ENCODE measurements at places on chromosomes 2 and 18.

- no peak for DNase-seq
These were observed 38.8 kb upstream of the ERMN start for GRCh38 chr2:157364257-157364974.

GRCh38 chr18:6444466-6445228 lies 29.9 kb upstream of the L3MBTL4 start:
- no peak for DNase-seq

DNA sequence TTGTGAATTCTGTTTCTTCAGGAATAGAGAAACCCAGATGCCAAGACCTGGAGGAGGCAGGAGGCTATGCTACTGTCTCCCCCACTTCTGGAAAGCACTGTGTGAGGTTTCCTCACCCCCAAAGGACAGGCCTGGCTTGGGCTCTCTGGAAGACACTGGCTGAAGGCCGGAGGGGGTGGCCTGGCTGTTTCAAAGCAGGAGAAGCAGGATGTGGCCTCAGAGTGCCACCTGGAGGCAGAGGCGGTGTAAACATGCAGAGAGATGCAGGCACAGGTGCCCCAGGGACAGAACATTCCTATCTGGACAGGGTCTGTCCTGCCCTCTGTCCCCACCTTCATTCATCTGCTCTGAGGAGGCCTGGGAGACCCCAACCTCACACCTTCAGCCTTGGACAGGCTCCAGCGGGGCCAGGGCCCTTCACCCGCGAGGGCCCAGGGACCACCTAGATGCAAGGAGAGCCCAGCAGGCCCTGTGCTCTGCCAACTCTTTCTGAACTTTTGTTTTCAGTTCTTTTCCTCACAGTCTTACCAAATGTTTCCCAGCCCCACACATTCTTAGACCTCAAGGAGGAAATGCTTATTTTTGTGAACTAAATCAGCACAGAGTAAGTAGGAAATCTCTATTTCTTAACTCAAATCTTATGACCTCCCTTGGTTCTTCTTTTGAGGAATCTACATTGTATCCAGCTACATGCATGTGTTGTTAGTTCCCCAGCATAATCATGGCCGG lies 79.2 kb downstream of the LONRF2 start:
- no peak for DNase-seq

GRCh38 chr18:48392268-48392667 lies 16.9 kb downstream of the ZBTB7C start:
- DNase-seq: no peak

GRCh38 chr2:20382965-20383810 lies 32.5 kb upstream of the PUM2 start:
- DNase-seq: peak; percentile 69

DNA sequence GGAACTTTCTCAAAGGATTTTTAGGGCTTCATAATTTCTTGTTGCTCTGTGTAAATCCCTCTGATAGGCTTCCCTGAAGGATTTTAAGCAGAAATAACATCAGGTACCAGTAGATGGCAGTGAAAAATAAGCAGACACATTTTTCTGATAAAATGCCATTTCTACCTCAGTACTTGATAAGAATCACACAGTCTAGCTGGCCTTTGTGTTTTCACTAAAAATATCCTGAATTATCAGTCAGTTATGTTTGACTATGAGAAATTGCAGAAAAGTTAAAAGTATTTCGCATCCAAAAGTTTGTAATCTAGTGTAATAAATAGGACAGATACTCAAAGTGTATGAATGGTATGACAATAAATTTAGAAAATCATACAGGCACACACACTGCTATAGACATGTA lies 68.7 kb downstream of the DNAJC10 start:
- DNase-seq: no peak

- DNase-seq: no peak
These were observed 8.8 kb upstream of the TMEM87B start for GRCh38 chr2:112046231-112046630.

- DNase-seq: no peak
These were observed 44.3 kb upstream of the CAB39 start for GRCh38 chr2:230668184-230668938.

DNA sequence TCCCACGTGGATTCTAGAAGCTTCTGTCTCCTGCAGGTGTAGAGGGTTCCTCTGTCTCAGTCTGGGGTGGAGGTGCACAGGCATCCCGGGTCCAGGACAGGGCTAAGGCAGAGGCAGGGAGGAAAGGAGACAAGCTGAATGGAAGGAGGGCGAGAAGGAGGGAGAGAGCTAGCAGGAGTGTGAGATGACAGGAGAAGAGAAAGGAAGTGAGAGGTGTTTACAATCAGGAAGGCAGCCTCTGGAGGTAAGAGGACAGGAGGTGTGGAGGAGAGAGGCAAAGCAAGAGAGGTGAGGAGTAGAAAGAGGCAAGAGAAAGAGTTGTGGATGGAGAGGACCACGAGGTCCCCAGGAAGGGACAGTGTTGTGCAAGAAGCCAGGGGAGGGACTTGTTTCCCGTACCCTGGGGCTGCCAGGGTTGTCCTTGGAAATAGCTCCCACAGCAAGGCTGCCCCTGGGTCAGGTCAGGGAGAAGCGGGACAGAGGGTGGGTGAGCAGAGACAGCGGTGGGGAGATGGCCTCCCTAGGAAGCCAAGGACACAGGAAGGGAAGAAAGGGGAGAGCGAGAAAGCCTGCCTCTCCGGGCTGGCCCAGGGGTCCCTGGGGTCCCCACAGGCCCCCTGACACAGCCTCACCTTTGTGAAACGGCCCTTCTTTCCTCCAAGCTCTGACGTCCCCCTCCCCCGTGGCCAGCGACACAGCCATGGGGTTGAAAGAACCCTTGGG lies 136.9 kb downstream of the CYP26B1 start:
- no peak for DNase-seq

DNA sequence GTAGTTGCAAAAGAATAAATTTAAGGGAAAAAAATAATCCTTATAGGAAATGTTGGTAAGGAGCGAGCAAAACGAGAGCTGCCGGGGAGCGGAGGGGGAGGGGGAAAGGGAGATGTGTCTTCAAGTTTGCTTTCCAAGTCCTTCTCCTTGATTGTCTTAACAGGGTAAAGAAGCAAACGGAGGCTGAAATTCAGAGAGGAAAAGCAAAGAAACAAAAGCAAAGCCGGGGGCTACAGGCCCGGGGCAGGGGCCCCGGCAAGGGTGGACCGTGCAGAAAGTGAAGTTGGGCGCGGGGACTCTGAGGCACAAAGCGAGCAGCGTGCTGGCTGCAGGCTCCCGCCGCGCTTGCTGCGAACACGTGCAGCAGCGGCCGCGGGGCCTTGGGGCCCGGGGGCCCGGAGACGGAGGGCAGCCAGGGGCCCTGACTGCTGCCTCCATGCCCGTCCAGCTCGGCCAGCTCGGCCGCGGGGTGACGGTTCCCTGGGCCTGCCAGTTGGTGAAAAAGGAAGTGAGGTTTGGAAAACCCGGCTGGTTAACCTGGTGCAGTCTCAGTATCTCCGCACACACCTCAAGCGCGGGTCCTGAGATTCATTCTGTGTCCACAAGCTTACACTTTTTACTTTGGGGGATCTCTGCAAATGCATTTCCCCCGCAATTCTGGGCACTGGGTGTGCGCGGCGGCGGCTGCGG lies 4.1 kb downstream of the BCL11A start:
- DNase-seq: no peak

- no peak for DNase-seq
These were observed 54.7 kb downstream of the CD28 start for GRCh38 chr2:203761121-203761520.

- no peak for DNase-seq
These were observed 971.9 kb downstream of the DCDC2C start for GRCh38 chr2:4675295-4675694.

GRCh38 chr2:118975133-118975532 lies 33.1 kb downstream of the MARCO start:
- DNase-seq: no peak

DNA sequence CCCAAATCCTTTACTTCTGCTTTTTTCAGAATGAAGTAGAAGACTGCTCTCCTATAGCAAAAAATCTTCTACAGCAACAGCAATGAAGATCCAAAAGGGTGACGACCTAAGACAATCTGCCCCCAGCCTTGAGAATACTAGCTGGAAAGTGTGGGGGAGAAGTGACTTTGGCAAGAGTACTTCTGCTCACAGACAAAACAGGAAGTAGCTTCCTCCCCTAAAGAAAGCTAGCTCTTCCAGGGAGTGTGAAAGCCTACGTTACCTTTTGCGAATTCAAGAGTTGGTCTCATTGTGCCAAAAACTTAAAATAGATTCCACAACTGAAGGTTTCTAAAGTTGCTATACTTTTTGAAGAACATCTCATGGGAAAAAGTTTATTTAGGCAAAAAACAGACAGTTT lies 1069.2 kb upstream of the CHAC2 start:
- DNase-seq: no peak

DNA sequence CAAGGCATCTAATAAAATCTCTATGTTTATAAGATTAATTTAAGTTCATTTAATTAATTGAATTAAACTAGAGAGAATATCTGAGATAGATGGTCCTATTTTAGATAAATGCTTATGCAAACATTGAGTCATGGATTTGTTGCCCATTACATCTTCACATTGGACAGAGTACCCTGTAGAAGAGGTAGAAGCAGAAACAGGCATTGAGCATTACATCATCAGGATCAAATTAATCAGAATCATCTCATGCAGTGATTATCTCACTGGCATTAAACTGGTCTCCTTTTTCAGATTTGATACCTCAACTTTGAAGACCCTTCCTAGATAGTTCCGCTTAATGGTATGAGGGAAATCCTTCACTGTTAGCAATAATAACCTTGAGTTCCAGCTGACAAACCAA lies 469.6 kb upstream of the VRK2 start:
- DNase-seq: no peak

- no peak for DNase-seq
These were observed 538.0 kb downstream of the SLC4A3 start for GRCh38 chr2:220165401-220165800.

DNA sequence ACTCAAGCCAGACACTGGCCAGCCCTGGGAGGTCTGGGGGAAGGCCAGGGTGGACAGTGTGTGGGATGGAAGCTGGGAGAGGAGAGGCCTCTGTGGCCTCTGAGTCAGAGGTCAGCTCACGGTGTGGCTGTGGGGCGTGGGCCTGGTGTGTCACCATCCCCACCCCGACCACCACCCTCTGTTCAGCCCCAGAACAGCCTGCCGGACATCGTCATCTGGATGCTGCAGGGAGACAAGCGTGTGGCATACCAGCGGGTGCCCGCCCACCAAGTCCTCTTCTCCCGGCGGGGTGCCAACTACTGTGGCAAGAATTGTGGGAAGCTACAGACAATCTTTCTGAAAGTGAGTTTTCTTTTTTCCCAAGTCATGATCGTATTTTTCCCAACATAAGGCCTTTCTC lies 110.5 kb downstream of the DYSF start:
- DNase-seq: no peak

DNA sequence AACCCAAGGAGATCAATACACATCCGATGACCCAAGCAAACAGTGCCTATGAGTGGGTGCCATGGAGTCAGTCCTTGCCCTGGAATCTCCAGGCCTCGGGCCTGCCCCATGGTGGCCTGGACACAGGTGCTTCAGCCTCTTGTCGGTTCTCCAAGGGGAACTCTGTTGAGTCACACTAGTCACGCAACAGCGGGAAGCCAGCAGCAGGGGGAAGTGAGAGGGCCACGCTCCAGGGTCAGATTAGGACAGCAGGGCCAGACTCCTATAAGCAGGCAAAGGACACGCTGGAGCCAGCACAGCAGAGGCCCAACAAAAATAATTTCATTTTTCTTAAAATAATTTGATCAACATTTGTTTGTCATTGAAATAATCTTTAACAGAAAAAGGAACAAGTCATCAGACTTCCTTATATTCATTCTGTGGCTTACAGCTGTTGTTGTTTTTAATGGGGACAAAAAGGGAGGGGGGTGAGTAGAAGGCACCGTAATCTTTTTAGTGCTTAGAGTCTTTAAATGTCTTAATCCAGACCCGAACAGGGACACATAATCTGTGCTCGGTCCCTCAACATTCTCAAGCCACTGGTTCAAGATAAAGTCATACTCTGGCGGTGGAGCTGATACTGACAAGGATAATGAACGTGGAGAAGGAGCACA lies 16.4 kb upstream of the ARMC9 start:
- DNase-seq: no peak

GRCh38 chr2:219287580-219288265 lies 8.6 kb downstream of the DNAJB2 start:
- no peak for DNase-seq

DNA sequence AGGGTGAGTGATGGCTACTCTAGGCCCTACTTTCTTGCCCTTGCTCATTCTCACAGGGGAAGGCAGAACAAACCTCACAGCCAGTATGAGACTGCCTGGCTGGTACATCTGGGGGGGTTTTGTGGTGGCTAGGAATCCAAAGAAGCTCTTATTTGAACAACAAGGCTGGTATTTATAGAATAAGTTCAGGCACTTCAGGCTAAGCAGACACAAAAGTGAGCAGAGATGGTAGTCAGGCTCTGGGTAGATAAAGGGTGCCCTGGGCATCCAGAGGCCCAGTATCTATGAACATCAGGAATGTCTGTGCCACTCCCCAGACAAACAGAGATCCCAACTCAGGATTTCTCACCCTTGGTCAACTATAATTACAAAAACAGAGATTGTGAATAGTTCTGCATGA lies 57.2 kb upstream of the RTN4 start:
- DNase-seq: no peak

GRCh38 chr2:240600451-240600961 lies 14.0 kb downstream of the CAPN10 start:
- DNase-seq: no peak

- no peak for DNase-seq
These were observed 119.7 kb upstream of the XIRP2 start for GRCh38 chr2:166768393-166769123.

DNA sequence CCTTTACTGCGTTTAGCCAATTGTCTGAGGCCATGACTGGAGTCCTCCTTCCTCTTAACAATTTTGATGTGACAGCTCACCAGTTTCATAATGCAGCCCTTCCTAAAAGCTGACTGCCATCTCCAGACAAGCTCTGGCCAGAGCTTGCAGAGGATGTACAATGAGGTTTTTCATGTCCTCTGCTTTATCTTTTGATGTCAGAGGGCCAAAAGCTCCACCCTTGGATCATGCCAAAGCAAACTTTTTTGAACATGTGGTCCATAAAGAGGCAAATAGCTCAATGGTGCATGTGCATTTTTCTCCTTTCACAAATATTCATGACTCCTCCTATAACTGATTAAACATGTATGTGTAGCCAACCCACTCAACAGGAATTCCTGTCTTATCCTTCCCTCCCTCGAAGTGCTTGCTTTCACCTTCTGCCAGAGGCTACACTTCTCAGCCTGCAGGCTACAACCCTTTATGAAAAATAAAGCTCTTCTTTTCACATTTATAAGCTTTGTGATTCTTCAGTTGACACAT lies 266.2 kb downstream of the FBXO15 start:
- no peak for DNase-seq

- DNase-seq: peak; percentile 32
These were observed 253.8 kb downstream of the TGIF1 start for GRCh38 chr18:3703732-3704176.

DNA sequence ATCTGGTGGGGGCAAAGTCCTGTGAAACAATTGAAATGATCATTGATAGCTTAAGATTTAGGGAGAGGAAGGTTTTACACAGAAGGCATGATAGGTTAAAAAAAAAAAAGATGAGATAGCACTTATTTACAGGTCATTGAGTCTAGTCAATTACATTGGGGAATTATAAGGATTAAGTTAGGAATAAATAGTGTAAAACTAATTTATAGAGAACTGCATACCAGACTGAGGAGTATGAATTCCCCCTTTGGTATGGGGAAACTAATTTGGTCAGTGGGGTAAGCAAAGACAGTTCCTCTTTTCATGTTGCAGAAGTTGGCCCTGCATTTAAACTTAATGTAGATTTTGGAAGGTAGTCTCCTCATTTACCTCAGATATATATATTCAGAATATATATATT lies 10.8 kb downstream of the GLS start:
- no peak for DNase-seq

- no peak for DNase-seq
These were observed 624.9 kb downstream of the CBLN2 start for GRCh38 chr18:71919211-71919610.

- DNase-seq: no peak
These were observed 160.3 kb downstream of the IKZF2 start for GRCh38 chr2:212991120-212991519.
